ENCODE measurements at places on chromosomes 13 and 19.

- DNase-seq: no peak
These were observed 30.8 kb downstream of the VWA8 start for GRCh38 chr13:41930154-41930553.

- no peak for DNase-seq
These were observed 481.3 kb upstream of the GPC6 start for GRCh38 chr13:92745258-92745657.

GRCh38 chr13:87942205-87942604 lies 271.0 kb downstream of the SLITRK5 start:
- no peak for DNase-seq

GRCh38 chr19:31534786-31535657 lies 185.8 kb upstream of the TSHZ3 start:
- no peak for DNase-seq

All from activated CD4-positive, alpha-beta memory T cell treated with anti-CD3 and anti-CD28 coated beads, Interleukin-2, amount 10 ng/mL, durations not matched to agents 7 days and 5 days (primary cell).